ENCODE measurements at places on chromosomes 12 and 14.

DNA sequence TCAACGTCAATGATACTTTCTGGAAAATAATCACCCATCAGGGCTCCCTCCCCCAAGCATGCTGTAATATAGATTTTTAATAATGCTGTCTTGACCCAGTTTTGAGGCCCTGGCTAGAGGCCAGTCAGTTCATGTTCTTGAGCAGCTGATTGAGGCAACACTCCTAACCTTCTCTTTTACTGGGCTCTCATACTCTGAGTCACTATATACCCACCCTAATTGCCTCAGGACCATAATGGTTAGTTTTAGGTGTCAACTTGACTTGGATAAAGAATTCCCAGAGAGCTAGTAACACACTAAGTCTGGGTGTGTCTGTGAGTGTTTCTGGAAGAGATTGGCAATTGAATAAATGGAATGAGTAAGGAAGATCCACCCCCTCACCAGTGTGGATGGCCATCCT is 527.0 kb upstream of the ATP2B1 start:
- H3K4me1 ChIP-seq: no peaks in the 10 kb centered on the region
- no peaks in the 10 kb centered on the region for H3K36me3 ChIP-seq
- DNase-seq: no peak

DNA sequence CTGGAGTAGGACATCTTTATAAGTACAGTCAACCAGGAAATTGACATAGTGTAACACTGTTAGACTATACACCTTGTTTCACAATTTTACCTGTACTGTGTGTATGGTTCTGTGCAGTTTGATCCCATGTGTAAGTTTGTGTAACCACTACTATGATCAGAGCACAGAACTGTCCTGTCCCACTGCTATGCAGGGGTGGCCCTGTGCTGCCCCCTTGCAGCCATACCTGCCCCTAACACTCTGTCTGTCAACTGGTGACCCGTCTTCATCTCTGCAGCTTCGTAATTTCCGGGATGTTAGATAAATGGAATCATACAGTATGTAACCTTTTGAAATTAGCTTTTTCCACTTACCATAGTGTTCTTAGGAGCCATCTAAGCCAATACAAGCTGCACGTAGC is 58.7 kb upstream of the RD3L start:
- H3K4me3 ChIP-seq: no peak overlapping the region
- H3K36me3 ChIP-seq: no peaks in the 10 kb centered on the region
- H3K27ac ChIP-seq: no peak overlapping the region
- no peaks in the 10 kb centered on the region for H3K27me3 ChIP-seq

GRCh38 chr12:5923751-5924150 is 21.3 kb downstream of the ANO2 start:
- H3K27ac ChIP-seq: no peak overlapping the region
- no peaks in the 10 kb centered on the region for H3K4me1 ChIP-seq
- no peak for DNase-seq
- no peaks in the 10 kb centered on the region for H3K36me3 ChIP-seq

DNA sequence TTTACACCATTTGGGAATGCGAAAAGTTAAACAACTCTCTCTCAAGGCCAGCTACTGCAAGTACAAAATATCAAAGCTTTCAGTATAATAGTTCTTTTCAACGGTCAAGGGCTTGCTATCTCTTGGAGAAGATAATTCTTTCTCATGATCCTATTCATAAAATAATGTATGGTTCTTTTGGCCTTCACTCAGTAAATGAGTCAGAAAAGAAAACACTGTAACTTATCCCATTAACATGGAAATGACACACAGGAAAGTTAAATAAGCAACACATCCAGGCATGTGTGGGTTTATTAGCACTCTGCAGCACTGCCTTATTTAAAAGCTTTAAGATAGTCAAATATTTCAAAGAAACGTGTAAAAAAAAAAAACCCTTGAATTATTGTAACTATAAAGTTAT is 36.9 kb downstream of the ZFC3H1 start:
- no peaks in the 10 kb centered on the region for H3K27me3 ChIP-seq
- no peaks in the 10 kb centered on the region for H3K36me3 ChIP-seq
- no peak for DNase-seq
- H3K4me1 ChIP-seq: no peaks in the 10 kb centered on the region
- H3K27ac ChIP-seq: no peak overlapping the region

GRCh38 chr12:2240984-2241383 is 188.2 kb downstream of the CACNA1C start:
- DNase-seq: no peak
- H3K27ac ChIP-seq: no peak overlapping the region
- no peaks in the 10 kb centered on the region for H3K4me1 ChIP-seq
- no peaks in the 10 kb centered on the region for H3K36me3 ChIP-seq

DNA sequence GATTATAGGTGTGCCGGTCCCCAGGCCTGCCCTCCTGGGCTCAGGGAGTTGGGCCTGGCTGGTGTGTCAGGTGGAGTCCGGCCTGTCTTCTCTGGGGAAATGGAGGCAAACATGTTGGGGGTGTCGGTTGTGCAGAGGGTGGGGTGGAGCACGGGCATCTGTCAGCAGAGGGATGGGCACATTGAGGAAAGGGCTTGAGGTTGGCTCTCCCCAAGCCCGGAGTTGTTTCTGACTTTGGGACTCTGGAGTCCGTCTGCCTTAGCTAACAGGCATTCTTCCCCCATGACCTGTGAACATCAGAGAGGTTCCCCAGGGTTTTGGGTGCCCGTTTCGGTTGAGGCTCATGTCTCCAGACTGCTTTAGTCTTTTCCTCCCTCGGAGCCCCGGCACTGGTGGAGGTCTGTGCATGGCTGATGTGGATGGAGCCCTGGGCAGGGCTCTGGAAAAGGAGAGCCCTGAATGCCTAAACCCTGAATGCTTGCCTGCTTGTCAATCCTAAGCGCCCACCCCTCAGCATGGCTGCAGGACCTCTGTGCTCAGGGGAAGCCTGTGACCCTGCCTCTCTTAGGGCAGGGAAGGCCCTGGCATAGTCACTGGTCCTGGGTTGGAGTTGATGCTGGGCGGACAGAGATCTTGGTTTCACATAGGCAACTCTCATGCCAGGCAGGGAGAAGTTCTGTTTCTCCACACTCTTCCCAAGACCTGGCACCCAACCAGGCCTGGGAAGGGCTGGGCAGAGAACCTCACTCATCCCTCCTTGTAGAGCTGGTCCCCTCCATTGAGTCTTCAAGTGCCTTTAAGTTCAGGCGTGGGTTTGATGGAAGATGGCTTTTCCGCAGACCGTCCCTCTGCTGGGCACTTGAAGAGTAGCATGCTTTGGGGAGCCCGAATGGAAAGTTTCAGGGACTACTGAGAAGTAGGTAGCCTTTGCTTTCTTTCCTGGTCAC is 12.9 kb downstream of the NYNRIN start:
- H3K4me3 ChIP-seq: no peak overlapping the region
- H3K27me3 ChIP-seq: no peaks in the 10 kb centered on the region
- H3K4me1 ChIP-seq: no peaks in the 10 kb centered on the region
- no peak overlapping the region for H3K27ac ChIP-seq
- no peak for DNase-seq

DNA sequence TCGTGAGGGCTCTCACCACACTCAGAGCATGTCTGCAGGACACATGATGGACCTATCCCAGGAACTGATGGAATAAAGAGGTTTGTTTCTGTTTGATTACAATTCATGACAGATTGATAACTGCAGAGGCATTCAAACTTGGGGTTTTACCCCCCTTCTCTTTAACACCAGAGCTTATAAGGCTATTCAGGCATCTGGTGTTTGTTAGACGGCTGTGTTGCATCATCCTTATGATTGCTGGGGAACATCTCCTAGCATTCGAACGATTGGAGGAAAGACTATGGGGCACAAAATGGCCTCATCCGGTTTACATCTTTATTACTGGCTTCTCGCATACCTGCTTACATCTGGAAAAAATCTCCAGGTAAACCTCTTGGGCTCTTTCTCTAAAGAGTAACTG is 191.8 kb downstream of the MSRB3 start:
- H3K27ac ChIP-seq: no peak overlapping the region
- no peaks in the 10 kb centered on the region for H3K4me1 ChIP-seq

- no peak for DNase-seq
- no peaks in the 10 kb centered on the region for H3K4me1 ChIP-seq
- no peaks in the 10 kb centered on the region for H3K27me3 ChIP-seq
- H3K36me3 ChIP-seq: peaks cover 16% of the 10 kb centered on the region
- no peak overlapping the region for H3K4me3 ChIP-seq
Measured at GRCh38 chr14:69105326-69105725, 47.6 kb downstream of the DCAF5 start.

DNA sequence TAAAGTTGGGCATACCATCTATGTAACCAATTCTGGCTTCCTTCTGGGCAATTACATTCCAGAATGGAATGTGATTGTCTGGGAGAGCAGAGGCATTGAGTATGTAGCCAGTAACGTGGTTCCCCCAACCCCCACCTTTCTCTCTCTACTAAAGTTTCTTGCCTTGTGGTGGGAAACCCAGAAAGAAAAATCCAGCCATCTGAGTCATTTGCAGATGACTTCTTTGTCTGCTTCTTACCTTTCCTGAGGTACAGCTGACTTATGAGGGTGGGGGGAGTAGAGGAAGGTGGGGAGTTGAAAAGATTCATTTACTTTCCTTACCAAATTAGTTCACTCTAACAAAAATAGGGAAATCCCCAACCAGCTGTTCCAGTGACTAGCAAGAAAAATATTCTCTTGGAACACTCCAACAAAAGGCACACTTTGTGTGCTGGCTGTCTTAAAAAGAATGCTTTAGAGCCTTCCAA is 112.1 kb upstream of the FRMD6 start:
- H3K27me3 ChIP-seq: no peaks in the 10 kb centered on the region
- H3K27ac ChIP-seq: no peak overlapping the region
- H3K4me1 ChIP-seq: no peaks in the 10 kb centered on the region
- no peak for DNase-seq
- H3K36me3 ChIP-seq: no peaks in the 10 kb centered on the region

GRCh38 chr14:22509036-22509709 is 79.9 kb downstream of the DAD1 start:
- H3K4me3 ChIP-seq: peak overlapping the region; percentile 10
- H3K27ac ChIP-seq: peak overlapping the region; percentile 70
- no peaks in the 10 kb centered on the region for H3K27me3 ChIP-seq
- peaks cover 11% of the 10 kb centered on the region for H3K4me1 ChIP-seq
- no peak for DNase-seq
- H3K36me3 ChIP-seq: no peaks in the 10 kb centered on the region

- no peak overlapping the region for H3K27ac ChIP-seq
- no peaks in the 10 kb centered on the region for H3K36me3 ChIP-seq
- no peaks in the 10 kb centered on the region for H3K27me3 ChIP-seq
- peak; percentile 41 for DNase-seq
- no peak overlapping the region for H3K4me3 ChIP-seq
- H3K4me1 ChIP-seq: no peaks in the 10 kb centered on the region
Measured at GRCh38 chr12:575129-575502, 88.1 kb downstream of the NINJ2 start.

DNA sequence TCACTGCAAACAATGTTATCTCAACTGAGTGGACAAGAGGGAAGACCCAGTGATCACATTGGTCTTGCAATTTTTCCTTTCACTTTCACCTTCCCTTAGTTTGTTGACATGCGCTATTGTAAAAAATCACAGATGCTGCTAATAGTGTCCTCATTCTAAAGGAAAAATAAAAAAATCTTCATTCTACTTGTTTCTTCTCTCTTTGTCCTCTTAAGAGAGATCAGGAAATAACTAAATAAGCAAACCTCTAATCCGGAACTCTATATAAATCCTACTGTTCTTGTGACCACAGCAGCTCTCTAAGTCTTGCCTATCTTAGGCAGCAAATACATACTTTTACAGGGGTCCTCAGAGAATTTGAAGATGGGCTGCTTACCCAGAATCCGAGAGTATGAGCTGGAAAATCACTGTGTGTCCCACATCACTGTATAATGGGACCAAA is 257.7 kb downstream of the NAV3 start:
- no peak overlapping the region for H3K27ac ChIP-seq
- no peak for DNase-seq
- H3K4me3 ChIP-seq: no peak overlapping the region
- no peaks in the 10 kb centered on the region for H3K4me1 ChIP-seq
- no peaks in the 10 kb centered on the region for H3K36me3 ChIP-seq

DNA sequence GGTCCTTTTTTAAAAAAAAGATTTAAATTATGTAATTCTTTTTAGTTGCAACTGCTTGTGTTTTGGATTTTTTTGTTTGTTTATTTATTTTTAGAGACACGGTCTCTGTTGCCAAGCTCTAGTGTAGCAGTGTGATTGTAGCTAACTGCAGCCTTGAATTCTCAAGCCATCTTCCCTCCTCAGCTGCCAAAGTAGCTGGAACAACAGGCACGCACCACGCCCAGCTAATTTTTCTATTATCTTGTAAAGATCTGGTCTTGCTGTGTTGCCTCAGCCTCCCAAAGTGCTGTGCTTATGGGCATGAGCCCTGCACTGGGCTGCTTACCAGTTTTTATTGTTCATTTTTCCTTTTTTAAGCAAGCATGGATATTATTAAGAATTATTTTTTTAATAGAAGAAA is 10.6 kb upstream of the ART4 start:
- H3K4me3 ChIP-seq: no peak overlapping the region
- no peaks in the 10 kb centered on the region for H3K27me3 ChIP-seq
- no peak overlapping the region for H3K27ac ChIP-seq

DNA sequence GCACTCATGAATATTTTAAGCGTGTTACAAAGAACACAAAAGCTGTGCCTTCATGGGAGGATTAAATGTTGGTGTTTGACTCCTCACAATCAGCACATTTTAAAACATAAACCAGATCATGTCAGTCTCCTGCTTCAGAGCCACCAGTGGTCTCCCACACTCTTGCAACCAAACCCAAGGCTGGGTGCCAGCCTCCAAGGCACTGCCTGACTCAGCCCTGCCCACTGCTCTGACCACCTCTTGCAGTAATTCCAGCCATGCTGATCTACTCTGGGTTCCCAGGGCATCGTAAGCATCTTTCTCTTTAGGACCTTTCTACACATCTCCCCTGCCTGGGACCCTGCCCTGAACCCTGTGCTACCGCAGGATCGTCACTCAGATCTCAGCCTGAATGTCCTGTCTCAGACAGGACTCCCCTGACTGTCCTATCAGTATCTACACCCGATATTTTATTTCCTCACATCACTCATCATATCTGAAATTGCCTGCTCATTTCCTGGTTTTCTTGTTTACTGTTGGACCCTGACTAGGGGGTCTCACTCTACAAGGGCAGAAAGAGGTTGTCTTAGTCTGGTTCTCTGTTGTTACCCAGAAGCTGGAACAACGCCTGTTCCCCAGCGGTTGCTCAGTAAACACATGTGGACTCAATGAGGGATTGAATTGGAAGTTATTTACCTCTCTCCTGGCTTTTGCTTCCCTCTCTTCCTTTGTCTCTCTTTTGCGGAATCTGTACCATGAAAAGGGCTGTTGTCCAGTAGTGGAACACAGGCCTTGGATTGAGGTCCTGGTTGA is 449.8 kb downstream of the RAD51B start:
- H3K36me3 ChIP-seq: no peaks in the 10 kb centered on the region
- peak overlapping the region; percentile 13 for H3K27ac ChIP-seq
- H3K27me3 ChIP-seq: no peaks in the 10 kb centered on the region
- no peak for DNase-seq
- peaks cover 4% of the 10 kb centered on the region for H3K4me1 ChIP-seq

DNA sequence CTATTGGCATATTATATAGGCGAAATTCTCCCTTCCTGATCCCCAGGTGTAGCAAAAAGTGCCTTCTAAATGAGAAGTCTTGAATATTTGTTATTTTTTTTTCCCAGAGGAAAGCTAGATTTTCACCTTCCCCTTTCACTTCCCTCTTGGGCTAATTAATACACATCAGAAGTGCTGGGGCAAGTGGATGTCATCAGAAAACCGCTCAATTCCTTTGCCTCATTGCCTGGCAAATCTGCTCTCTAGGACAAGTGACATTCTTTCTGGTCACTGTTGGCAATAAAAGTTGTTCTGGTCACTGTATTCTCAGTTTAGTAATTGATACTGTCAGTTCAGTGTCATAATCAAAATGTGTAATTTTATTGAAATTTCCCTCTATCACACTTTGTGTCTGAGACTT is 174.5 kb downstream of the ETNK1 start:
- no peaks in the 10 kb centered on the region for H3K27me3 ChIP-seq
- no peak overlapping the region for H3K4me3 ChIP-seq
- H3K27ac ChIP-seq: no peak overlapping the region
- no peak for DNase-seq
- H3K4me1 ChIP-seq: no peaks in the 10 kb centered on the region
